Endodermal cell (in vitro differentiated cells): ENCODE measurements at places on chromosomes 6 and 20. TPM values are rescaled to one million over a fixed set of nuclear protein-coding genes. Genes with fewer than 3 reads are reported as not detected.

The COL11A2 gene
- 0.86 and 1.3 TPM in 2 replicates for total RNA-seq

The MCUR1 gene
- total RNA-seq: 38.6 and 40.6 TPM in 2 replicates

The EPHA7 gene
- total RNA-seq: 5.3 and 5.5 TPM in 2 replicates

The TBX18 gene
- 1.3 and 1.5 TPM in 2 replicates for total RNA-seq

The RNF39 gene
- total RNA-seq: not detected in 3 replicates

The POM121L2 gene
- total RNA-seq: not detected in 2 replicates

The C6orf15 gene
- total RNA-seq: not detected in 2 replicates

The CYP24A1 gene
- total RNA-seq: not detected in 3 replicates

The WFDC12 gene
- total RNA-seq: not detected in 3 replicates
